ENCODE measurements at places on chromosomes 2 and 18.

DNA sequence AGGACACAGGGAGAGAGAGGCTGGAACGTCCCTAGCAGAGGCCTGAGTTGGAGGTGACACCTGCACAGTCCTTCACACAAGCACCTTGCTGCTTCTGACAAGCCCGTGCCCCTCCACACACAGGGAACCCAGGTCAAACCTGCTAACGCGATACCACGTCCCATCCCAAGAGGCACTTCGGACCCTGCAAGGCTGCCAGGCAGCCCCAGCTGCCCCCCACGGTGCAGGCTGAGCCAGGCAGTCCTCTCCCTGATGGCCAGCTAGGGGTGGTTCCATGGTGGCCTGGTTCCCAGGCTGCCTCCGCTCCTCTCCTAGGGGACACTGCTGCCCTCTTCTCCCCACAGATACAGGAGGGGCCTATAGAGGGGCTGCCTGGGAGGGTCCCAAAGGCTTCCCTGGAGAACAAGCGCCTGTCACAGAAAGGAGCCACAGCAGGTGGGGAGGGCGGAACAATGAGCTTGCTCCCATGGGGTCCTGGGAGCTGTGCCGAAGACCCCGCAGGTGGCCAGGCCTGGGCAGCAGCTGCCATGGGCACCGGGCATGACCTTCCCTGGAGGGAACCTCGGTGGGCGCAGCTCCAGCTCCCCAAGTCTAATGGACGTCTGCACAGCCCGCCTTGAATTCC is 434.2 kb upstream of the MYT1L start:
- no peak for DNase-seq

DNA sequence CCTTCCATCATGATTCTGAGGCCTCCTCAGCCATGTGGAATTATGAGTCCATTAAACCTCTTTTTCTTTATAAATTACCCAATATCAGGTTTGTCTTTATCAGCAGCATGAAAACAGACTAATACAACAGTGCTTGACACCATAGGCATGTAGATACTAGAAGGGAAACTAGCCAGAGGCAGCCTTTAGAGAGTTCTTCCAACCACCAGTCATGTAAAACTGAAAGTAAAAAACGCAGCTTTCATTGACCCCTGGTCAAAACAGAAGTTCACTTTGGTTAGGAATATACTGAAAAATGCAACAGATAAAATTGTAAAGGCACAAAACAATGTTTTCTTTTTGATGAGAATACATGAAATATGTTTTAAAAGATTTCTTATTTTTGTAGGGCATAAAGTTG is 122.8 kb upstream of the L3MBTL4 start:
- DNase-seq = no peak

DNA sequence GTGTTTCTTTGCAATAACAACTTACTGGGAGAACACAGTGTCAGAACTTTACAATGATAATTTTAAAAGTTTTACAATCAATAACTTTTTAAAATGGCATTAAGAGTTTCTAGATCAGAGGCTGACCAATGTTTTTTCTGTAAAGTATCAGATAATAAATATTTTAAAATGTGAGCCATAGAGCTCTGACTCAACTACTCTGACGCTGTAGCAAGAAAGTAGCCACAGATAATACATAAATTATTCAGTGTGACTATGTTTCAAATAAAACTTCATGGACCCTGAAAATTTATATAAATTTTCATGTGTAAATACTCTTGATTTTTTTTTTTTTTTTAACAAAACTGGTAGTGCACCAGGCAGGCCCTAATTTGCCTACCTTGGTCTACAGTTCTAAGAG is 77.4 kb downstream of the CUL3 start:
- no peak for DNase-seq

GRCh38 chr2:65232636-65233035 is 5.0 kb downstream of the ACTR2 start:
- DNase-seq = no peak

GRCh38 chr2:119049968-119050704 is 108.1 kb downstream of the MARCO start:
- DNase-seq = peak; percentile 10

DNA sequence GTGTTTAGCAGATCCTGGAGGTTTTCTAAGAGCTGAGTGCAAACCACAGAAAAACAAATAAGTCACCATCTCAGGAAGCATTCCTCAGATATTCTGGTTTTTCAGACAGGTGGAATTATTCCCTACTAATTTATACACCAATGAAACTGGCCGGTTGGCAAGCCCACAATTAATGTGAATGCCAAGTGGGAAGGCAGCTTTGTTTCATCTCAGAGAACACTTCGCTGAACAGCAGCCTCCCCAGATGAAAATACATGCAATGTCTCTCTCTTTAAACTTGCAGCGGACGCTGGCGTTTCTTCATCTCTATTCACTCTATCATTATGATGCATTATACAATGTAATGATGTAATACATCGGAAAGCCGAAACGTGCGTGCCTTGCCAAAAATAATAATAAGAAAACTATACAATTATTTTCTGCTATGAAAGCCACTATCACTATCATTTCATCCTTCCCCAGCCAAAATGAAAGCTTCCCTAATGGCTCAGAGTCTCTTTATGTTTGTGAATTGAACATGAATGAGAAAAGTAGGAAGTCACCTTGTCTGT is 649.4 kb downstream of the BCL11A start:
- no peak for DNase-seq

- DNase-seq = peak; percentile 66
These were observed 569 bp downstream of the TMX3 start for GRCh38 chr18:68714366-68714711.

DNA sequence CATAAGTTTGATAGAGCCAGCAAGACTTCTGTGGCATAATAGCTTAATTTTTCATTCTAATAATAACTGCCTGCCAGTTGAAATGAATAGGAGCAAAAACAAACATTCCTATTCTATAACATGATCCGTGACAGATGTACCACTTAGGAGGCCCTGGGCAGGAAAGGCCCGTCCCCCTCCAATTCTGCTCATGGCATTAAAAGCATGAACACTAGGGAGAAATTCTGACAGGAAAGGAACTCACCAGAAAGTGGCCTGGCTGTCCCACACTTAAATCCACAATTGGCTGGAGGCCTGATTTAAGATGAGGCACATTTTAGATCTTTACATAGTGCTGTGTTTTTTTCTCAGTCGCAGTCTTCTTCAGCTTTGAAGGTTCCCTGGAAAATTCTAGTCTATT is 261.9 kb upstream of the ETAA1 start:
- peak; percentile 76 for DNase-seq

- DNase-seq = no peak
These were observed 80.1 kb downstream of the XDH start for GRCh38 chr2:31334311-31335026.

GRCh38 chr2:60246583-60246982 is 306.9 kb downstream of the BCL11A start:
- DNase-seq = no peak

GRCh38 chr2:54386585-54386984 is 69.5 kb upstream of the SPTBN1 start:
- no peak for DNase-seq

DNA sequence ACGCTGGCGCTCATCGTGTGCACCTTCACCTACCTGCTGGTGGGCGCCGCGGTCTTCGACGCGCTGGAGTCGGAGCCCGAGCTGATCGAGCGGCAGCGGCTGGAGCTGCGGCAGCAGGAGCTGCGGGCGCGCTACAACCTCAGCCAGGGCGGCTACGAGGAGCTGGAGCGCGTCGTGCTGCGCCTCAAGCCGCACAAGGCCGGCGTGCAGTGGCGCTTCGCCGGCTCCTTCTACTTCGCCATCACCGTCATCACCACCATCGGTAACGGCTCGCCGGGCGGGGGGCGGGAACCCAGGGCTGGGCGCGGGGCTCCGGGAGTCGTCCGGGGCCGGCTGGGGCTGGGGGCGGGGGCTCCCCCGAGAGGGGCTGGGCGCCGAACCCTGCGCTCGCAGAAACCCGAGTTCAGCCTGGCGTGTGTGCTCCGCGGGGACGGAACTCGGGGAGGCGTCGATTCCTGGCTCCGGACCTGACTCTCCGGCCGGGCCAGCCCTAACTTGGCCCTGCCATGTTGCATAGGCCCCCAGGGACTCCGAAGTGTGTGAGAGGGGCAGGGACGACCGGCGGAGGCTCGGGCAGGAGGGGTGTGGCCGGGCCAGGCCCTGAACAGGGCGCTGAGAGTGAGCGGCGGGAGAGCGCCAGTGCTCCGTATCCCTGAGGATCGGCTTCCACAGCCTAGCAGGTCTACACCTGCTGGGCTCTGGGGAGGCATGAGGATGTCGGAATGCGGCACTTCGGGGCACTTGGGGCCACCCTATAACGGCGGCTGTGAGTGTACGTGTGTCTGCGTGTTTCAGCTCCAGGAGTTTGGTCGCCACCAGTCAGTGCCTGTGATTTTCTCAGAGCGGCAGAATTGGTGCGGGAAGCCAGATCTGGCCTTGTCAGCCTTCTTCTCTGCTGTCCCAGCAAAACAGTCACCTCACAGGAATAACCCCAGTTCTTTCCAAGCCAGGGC is 651 bp downstream of the KCNK3 start:
- DNase-seq = peak; percentile 73

- no peak for DNase-seq
These were observed 136.5 kb downstream of the UBR3 start for GRCh38 chr2:169963786-169964185.

GRCh38 chr2:65749545-65749944 is 317.1 kb upstream of the SPRED2 start:
- peak; percentile 47 for DNase-seq

DNA sequence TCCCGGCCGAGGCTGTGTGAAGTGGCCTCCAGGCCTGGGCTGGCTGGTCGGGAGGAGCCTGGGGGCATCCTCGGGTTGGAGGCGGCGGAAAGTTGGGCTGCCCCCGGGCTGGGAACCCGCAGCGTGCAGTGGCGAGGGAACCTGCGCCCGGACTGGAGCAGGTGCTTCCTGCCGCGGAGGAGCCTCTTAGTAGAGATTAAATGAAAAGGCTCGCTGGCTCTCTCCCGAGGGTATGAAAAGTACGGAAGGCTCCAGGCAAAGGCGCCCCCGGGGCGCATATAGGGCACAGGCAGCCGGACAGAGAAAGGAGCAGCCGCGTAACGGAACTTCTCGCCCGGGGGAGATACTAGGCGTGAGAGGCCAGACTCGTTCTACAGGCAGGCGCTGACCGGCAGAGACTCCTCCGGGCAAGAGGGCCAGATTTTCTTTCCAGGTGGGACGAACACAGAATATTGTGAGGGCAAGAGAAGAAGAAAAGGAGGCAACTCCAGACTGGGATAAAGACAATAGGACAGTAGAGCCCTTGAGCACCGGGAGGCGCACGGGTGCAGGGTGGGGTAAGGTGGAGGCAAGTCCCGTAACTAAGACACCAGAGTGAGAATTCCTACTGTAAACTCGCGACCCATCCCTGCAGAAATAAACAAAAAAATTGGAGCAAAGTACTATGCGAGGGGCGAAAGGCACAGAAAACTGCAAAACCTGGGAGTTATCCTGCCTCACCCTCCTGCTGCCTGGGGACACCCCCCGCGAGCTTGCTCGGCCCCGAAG is 816 bp downstream of the CDH2 start:
- peak; percentile 70 for DNase-seq

DNA sequence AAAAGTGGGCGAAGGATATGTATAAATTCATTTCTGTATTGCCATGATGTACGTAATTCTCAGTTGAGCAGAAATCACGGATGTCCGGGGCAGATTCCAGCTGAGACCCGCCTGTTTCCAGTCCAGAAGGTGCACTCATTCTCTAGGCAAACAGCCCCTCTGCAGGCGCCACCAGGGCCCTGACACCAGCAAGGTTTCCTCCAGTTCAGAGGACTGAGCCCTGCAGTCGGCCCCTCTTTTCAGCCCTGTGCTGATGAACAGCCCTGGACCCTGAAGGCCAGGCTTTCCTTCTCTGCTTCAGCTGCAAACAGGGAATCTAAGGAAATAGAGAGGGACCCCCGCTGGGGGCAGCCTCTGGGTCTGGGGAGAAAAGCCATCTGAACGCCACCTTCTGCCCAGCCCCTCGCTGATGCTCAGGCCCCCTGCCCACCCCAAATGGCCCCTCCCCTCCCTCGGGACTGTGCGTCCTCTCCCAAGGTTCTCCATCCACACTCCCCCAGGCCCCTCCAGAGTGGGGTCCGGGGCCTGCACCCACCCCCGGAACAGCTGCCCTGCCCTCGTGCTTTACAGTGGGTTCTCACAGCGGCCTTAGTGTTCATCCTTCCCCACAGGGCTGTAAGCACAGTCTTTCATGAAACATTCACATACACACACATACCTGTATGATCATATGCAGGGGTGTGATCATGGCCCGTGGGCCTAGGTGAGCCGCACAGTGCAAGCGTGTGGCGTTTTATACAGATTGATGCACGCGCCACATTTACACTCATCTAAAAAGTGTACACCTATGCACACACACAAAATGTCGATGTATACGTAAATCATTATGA is 12.1 kb downstream of the COPS9 start:
- DNase-seq = no peak

DNA sequence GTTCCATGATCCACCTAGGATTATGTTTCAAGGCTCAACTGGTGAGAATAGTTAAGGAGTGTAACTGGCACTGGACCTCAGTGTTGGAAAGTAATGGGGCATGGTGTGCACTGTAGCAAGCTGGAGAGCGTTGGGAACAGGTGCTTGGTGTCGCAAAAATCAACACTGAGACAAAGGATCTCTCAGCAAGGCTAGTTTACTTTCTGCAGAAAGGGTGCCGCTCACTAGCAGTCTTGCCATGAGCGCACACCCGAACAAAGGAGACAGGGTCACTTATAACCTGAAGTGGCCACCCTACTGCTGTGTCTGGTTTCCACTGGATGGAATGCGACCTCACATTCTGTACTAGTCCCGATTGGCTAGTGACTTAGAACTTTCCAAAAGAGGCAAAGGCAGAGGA is 133.2 kb downstream of the TMEM17 start:
- no peak for DNase-seq

DNA sequence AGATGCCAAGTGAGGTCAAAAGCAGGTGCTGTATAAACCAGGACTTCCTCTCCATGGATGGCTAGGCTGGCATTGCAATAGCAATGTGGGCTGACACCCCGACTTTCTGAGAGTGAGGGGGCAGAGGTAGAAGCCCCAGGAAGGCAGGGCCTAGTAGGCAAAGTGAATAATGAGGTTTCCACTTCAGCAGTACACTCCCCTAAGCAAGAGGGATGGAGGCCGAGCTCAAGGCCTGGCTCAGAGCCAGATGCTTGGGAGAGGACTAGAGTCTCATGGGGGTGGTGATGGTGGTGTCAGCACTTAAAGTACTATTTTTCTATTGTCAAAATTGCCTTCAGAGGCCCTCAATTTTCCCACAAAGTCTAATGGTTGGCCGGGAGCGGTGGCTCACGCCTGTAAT is 41.6 kb upstream of the HK2 start:
- DNase-seq = no peak

DNA sequence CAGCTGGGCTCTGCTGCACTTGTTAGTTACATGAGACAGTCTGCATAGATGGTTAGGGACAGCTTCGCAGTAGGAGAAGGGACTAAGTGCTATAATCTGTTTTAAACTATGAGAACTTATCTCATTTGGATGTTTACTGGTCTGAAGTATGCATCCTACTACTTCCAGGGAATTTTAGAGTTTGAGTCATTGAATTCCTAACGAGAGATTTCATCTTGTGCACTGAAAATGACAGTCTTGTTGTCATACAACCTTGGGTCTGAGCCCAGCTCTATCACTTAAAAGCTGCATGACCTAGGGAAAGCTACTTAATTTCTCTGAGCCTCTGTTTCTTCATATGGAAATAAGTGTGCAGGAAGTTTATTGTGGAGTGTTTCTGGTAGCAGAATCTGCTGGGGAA is 78.4 kb downstream of the TRIM43 start:
- DNase-seq = no peak

- peak; percentile 50 for DNase-seq
These were observed 1.3 kb downstream of the HDAC4 start for GRCh38 chr2:239399433-239399920.

GRCh38 chr2:1812926-1813325 is 68.6 kb upstream of the PXDN start:
- no peak for DNase-seq

Data from DMS53 (cell line).